ENCODE measurements at places on chromosomes 3 and 15.

- no peak for DNase-seq
Observed at GRCh38 chr3:155426524-155427230, 133.2 kb upstream of the STRIT1 start.

DNA sequence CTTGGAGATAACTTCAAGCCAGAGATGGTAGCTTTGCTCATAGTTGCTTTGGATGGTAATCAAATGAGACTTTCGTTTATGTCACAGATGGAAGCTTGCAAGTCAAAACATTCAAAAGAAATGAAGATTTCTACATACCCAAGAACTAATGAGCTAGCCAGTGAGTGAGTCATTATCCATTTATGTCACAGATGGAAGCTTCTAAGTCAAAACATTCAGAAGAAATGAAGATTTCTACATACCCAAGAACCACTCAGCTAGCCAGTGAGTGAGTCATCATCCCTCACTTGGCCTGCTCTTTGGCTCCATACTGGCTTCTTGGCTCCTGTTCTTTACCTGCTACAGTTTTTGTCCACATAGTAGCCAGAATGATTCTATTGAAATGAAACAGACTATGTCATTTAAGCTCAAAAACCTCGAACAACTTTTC is 559.8 kb upstream of the CBLB start:
- DNase-seq, result no peak

DNA sequence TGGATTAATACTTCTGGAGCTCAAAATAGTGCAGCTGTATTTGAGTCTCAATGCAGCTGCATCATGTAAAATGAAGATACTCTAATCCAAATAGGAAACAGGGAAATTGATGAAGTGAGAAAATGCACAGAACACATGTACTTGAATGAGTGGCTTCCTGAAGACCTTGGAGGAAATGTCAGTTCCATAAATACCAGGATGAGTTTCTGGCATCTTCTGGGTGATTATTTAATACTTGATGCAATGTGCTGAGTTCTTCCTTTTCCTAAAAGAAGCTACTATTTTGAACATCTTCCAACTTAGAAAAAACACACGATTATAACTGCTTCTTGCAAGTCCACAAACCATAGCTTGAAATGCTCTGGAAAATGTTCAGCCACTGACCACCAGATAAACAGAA is 162.8 kb downstream of the SLC9A9 start:
- DNase-seq, result no peak

DNA sequence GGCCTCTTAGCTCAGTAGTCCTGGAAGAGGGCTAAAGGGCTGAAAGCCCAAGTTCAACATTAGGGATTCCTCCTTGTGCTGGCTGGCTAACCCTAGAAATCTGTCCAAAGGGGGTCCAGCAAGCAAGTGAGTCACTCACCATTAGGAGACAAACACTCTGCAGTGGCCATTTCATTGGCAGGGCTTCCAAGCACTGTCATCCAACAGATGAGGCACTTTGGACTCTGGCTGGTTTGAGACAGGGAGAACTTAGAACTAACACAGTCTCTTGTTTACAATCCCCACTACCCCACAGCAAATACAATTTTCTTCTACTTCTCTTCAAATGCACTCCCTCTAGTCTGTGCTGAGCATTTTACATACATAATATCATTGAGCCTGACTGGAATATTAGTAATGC is 10.1 kb upstream of the WNT5A start:
- DNase-seq, result no peak

DNA sequence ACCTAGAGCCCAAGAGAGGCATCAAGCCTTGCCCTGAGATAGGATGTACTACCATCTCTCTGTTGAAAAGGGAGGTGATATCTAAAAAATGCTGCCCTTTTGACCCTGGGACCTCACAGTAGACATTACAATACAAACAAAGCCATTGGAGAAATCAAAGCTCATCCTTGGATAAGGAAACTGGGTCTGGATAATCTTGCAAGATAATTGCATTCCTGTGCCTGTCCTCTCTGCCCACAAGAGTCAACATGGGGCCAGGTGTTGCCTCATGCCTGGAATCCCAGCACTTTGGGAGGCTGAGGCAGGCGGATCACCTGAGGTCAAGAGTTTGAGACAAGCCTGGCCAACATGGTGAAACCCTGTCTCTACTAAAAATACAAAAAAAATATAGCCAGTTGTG is 57.3 kb upstream of the DLG1 start:
- DNase-seq, result no peak

GRCh38 chr15:41507820-41508290 is 5.8 kb downstream of the LTK start:
- no peak for DNase-seq

DNA sequence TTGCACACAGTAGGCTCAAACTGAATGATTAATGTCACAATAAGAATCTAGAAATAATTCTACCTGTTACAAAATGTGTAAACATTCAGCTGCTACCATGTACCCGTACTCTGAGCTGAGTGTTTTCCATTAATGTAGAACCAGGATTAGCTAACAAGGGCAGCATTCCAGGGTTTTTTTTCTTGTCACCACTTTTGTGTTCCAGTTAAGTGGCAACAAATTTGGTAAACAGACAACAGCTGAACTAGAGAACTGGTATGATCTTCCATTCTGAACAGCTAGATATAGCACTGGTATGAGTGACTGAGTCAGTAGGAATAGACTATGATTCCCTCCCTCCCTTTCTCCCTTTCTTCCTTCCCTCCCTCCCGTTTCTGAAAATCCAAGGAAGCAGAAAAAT is 229.4 kb downstream of the CD47 start:
- DNase-seq, result no peak

Measured in activated naive CD4-positive, alpha-beta T cell treated with anti-CD3 and anti-CD28 coated beads, Interleukin-2, amount 10 ng/mL, durations not matched to agents 7 days and 5 days (primary cell).